NCI-H1417 treated with DMSO at 0.1 percent for 48 hours (cell line): ENCODE measurements at places on chromosomes 2 and 18.

GRCh38 chr2:131521961-131522781 is 5.5 kb upstream of the CCDC74A start:
- DNase-seq = no peak

DNA sequence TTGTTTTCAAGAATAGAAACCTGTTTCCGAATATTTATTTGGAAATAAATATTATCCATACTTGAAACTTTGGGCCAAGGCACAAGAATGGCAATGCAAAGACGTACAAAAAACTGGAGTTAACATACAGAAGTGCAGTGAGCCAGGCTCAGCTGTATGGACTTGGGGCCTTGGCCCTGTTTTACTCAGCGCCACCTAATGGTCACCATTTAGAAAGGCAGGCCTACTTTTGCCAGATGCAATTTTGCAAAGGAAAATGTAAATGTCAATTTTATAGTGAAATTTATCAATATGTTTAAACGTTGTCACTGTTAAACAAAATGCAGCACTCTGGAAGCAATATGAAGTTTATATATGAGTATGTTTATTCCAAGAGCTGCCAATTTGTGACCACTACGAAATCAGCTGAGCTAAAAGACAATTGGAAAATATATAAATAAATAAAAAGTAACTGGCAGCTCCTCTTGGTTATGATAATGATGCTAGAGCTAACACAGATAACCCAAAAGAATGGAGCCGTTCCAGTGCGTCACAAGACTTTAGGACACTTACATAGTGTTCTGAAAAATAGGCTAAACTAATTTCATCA is 155.0 kb downstream of the ARHGAP15 start:
- DNase-seq = no peak

DNA sequence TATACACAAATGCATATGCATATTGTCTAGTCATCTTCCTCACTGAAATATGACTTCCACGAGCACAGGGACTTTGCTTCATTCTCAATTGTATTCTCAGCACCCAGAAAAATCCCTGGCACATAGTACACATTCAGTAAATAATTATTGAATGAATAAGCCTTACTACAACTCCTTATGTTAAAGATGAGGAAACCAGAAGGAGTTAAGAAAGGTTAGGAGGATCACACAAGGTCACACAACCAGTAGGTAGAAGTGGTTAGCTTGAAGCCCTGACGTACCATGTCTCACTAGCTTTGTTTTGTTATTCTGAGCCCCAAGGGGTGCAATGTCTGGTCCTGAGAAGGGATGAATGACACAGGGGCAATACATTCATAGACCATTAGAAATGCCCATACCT is 220.9 kb upstream of the PID1 start:
- no peak for DNase-seq

DNA sequence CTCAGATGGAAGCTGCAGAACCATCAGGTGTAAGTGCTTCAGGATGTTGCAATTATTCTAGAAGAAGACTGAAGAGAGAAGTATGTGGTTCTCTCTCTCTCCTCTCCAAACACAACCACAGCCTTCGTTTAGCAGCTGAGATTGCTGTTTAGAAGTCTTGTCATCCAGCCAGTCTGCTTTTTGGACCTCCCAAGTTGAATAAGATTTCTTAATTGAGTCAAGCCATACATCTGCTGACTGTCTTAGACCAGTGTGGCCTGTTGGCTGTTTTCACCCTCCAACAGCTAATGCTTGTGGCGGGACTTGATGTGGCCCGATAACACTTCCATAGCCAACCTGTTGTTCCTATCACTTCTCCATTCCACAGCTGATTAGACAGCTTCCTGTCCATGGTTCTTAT is 91.3 kb upstream of the TMEM17 start:
- DNase-seq = no peak

DNA sequence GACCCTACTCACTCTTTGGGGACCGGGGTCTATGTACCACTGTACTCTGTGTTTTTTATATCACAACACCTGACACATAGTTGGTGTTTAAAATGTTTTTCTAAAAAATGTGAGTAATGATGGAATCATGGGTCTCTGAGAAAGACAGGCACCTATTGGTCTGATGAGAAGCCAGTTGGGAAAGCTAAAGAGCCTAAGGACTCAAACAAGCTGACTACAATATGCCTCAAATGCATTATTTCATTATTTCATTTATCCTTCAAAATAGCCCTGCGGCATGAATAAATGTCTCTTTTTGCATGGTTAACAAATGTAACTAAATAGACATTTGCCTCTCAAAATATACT is 102.9 kb upstream of the SCN1A start:
- DNase-seq = no peak

- no peak for DNase-seq
Measured at GRCh38 chr2:137096693-137097092, 331.3 kb downstream of the THSD7B start.

GRCh38 chr18:25832001-25832604 is 258.3 kb downstream of the SS18 start:
- no peak for DNase-seq

GRCh38 chr2:239596253-239596652 is 195.4 kb upstream of the HDAC4 start:
- DNase-seq = no peak

DNA sequence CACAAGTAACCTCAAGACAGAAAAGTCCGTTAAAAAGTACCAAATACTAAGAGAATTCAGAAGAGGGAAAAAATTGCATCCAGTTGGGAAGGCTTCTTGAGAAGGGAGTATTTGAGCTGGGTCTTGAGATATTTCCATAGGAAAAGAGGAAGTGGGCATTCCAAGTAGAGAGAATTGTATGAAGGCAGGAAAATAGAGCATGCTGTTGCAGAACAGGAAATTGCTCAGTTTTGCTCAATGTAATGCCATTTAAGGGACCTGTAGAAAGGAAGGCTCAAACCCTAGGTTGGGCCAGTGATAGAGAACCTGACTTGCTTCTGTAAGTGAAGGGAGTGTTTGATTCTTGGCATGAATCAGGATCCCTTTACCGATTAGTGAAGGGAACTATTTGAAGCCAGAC is 1.0 kb upstream of the ZC3H8 start:
- DNase-seq = no peak

DNA sequence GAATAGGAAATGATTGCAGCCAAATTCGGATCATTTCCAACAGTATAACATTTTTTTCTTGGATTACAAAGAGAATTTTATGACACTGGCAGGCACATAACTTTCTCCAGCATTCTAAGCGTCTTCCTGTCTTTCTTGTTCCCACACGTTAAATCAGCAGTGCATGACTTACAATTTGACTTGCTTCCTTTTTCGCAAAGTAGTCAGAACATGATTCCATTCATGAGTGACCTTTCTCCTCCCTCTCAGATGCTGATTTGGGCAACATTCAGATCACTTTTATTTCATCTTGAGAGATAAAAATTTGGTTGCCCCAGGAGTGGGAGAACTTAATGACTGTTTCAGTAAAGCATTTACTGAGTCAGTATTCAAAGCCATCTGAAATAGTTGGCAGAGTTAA is 858.7 kb upstream of the ACVR2A start:
- no peak for DNase-seq

- DNase-seq = no peak
Measured at GRCh38 chr2:96526615-96527285, 9.8 kb upstream of the ARID5A start.

DNA sequence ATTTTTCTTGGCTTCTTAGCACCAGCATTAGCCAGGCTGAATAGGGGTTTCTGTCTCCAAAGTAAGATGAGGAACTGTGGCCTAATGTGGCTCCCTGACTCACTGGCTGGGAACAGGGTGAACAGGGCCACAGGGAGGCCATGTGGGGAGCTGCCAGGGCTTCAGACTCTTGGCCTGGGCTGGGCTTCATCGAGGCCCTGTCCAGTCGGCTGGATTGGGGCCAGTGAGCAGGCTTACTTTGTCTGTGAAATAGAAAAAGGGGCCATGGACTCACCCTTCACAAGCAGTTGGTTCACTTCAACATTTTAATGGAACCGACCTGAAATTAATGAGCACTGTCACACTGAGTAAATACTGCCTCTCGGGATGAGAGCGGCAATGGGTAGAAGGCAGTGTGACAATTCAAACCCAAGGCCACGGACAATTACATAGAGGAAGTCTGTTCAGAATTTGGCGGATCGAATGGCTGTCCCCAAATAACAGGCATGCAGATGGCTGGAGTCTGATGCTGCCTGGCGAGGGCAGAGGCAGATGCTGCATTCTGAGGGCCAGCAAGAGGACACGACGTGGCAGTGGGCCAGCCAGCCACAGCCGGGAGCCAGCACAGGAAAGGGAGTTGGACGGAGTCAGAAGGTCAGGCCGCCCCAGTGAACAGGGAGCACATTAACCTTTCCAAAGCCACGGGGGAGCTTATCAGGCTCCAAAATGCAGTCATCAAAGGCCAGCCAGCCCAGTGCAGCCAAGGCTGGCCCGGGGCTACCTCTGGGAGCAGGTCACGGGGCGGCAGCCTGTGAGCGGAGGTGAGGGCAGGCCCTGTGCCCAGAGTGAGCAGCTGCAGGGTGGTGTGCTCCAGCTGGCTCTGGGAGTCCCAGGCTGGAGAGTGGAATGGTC is 146.6 kb upstream of the REV1 start:
- no peak for DNase-seq
